NCI-H2081 (cell line): ENCODE measurements at places on chromosomes 13 and 19.

GRCh38 chr19:40035996-40036395, 20.0 kb downstream of the ZNF780B start:
- DNase-seq: no peak

GRCh38 chr13:31274390-31274789, 74.6 kb downstream of the B3GLCT start:
- DNase-seq: no peak

DNA sequence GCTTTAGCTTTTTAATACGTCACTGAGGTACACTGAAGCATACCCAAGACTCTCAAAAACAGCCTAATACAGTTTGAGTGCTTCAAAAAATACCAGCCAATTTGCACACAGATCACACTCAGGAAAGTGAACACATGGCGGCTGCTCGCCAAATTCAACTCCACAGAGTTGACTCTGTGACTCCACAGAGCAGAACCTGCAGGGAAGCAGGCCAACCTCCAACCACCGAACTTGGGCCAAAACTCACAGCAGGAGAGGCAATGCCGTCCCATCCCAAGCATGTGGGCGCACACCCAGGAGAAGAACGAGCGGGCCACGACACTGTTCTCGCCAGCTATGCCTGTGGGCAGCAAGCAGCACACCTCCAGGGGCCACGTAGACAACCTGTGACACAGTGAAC, 21.1 kb downstream of the ELL start:
- DNase-seq: no peak

DNA sequence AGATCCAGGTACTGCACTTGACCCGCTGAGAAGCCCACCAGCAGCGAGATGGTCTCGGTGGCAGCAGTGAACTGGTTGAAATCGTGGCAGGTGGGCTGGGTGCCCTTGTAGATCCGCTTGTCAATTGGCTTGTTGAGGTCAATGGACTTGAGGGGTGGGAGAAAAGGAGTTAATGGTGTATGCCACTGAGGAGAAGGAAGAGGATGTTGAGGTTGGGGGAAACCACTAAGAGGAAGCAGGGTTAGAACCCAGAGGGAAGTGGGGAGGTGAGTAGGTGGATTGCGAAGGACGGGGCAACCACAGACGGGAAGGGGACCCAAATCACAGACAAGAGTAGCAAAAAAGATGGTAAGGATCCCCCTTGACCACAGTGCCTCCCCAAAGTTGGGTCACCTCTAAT, 1.7 kb downstream of the DMWD start:
- no peak for DNase-seq

DNA sequence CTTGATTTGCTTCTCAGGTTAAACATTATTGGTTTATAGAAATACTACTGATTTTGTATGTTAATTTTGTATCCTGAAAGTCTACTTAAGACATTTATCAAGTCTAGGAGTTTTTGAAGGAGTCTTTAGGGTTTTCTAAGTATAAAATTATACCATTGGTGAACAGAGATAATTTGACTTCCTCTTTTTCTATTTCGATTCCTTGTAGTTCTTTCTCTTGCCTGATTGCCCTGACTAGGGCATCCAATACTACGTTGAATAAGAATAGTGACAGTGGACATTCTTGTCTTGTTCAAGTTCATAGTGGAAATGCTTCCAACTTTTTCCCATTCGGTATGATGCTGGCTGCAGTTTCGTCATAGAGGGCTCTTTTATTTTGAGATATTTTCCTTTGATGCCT, 807.5 kb upstream of the SLC10A2 start:
- no peak for DNase-seq

DNA sequence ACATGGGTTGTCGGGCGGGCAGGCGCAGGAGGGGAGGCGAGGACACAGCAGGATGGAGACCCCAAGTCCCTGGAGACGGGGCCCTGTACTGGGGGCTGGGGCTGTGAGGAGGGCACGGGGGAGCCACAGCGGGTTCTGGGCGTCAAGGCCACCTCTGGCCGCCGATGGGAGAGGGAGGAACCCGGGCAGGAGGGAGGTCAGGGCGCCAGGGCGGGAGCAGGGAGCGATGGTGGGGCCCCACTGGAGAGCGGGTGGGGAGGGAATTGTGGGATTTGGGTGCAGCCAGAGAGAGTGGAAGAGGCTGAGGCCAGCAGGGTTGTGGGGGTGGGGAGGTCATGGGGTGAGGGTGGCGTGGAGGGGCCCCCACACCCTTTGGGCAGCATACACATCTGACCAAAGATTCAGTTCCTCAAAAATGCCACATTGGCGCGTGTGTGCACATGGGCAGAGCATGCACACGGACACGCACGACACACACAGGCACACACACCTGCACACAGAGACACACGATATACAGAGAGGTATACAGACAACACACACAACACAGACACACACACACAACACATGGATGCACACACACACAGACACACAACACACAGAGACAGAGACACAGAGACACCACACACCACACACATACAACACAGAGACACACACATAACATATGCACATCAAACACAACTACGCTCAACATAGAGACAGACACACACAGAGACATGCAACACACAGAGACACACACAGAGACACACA, 54.9 kb downstream of the AP1M1 start:
- no peak for DNase-seq

GRCh38 chr19:19538785-19539166, 711 bp downstream of the CILP2 start:
- DNase-seq: no peak

DNA sequence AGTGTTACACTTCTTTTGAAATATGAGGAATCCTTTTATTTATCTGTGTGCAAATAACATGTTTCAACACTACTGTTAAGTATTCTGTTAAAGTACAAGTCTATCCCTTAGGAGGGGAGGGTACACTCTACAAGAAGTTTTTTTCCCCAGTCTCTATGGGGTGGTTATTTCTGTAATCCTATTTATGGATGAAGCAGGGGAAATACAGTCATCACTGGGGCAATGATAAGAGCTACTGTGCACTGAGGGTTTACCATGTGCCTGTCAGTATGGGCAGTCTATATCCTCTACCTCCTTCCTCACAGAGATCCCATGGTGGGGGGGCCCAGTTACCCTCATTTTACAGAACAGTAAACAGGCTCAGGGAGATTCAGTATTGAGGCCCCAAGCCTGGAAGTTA, 16.6 kb upstream of the TRIM13 start:
- no peak for DNase-seq

GRCh38 chr13:62887046-62887445, 1471.4 kb upstream of the PCDH20 start:
- no peak for DNase-seq

GRCh38 chr13:71979616-71980015, 112.6 kb upstream of the DACH1 start:
- DNase-seq: peak; percentile 14

- no peak for DNase-seq
Observed at GRCh38 chr19:37941782-37942515, 34.9 kb downstream of the SIPA1L3 start.

GRCh38 chr13:99071666-99072065, 93.8 kb upstream of the DOCK9 start:
- DNase-seq: no peak

GRCh38 chr13:75762076-75762937, 126.2 kb downstream of the LMO7 start:
- DNase-seq: no peak

- DNase-seq: peak; percentile 33
Observed at GRCh38 chr19:47310819-47311218, 1.2 kb downstream of the C5AR1 start.

GRCh38 chr19:11400798-11401197, 16.7 kb upstream of the EPOR start:
- no peak for DNase-seq

GRCh38 chr19:4896372-4896771, 6.3 kb downstream of the ARRDC5 start:
- DNase-seq: no peak

DNA sequence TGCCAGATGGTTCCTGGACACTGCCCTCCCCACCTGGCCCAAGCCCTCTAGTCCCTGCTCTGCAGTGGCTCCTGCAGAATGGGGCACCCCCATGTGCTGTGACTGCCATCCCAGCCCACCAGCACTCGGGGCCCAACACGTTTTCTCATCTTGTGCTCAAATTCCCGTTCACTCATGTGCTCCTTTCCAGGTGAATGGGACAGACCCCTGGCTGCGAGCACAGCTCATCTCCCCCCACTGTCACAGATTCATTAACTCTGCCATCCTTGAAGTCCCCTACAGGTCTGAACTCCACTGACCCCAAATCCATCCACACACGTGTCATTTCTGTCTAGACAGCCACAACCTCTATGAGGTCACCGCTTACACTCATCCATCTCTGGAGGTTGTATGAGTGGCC, 23.6 kb downstream of the TUBA3C start:
- DNase-seq: no peak

- no peak for DNase-seq
Observed at GRCh38 chr19:48742096-48742495, 1.7 kb upstream of the RASIP1 start.

- no peak for DNase-seq
Observed at GRCh38 chr19:10237702-10238101, 6.6 kb upstream of the S1PR2 start.

DNA sequence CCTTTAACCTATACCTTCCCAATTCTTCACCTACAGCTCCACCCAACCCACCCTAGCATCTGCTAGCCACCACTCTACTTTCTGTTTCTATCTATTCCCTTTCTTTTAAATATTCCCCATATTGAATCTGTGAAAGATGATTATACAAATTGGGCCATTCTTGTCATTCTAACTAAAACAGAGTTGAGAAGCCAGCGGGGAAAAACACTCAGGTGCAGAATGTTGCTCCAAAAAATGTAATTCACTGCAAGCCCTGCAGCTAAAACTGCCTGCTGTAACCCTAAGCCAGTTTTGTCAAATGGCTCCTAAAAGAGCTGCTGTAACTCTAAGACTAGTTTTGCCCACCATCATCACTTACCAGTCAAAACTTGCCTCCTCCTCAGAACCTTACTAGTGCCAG, 1468.6 kb upstream of the MIR17HG start:
- DNase-seq: no peak

DNA sequence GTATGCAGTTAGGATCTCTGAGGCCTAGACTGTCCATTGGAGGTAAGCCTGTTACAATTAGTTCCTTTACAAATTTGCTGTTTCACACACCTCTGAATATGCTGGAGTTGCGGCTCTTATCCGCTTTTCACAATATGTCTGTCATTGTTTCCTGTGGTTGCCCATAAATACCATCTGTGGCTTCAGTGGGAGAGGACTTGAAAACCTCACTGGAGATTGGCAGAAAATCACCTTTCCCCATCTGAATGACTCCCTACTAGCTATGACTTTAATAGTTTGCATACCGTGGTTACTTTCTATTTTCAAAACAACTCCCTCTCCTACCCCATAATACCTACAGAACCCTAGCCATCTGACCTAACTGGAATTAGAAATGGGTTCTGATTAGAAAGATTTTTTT, 454.3 kb downstream of the PCDH17 start:
- no peak for DNase-seq

GRCh38 chr13:44053208-44053607, 173.5 kb downstream of the LACC1 start:
- DNase-seq: no peak

GRCh38 chr19:28301463-28301862, 911.5 kb downstream of the UQCRFS1 start:
- no peak for DNase-seq

DNA sequence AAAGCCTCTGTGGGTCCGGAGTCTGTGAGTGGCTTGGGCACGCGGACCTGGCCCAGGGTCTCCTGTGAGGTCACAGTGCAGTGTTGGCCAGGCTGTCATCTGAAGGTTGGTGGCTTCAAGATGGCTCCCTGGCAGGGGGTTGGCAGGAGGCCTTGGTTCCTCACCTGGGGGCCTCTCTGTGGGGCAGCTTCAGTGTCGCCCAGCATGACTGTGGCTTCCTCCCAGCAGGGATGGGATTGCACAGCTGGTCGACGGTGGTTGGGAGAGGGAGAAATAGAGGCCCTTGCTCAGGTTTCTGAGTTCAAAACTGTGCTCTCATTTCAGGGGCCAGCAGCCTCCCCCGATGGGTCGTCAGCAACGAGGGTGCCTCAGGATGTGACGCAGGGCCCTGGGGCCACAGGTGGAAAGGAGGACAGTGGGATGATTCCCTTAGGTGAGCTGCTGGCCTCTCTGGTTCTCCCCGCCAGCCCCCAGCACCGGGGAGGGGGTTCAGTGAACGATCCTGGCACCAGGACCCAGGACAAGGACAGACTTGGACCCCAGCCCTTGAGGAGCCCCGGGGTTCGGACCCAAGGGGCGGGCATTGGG, 17.2 kb downstream of the ZNF444 start:
- DNase-seq: peak; percentile 20

DNA sequence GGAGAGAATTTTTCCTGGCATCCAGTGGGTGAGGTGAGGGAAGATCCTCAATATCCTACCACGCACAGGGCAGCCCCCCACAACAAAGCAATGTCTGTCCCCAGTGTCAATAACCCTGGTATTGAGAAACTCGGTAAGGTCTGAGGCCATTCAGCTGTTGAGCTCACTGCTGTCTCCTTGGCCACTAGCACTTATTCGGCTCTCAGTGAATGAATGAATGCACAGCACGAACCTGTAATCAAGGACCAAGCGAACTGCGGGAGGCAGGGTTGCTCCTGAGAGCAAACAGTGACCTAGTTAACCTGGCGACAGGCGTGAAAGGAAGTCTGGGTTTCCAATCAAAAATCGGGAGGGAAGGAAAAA, 640 bp downstream of the ZSCAN5A start:
- peak; percentile 75 for DNase-seq

GRCh38 chr13:101661839-101662238, 209.4 kb downstream of the ITGBL1 start:
- peak; percentile 3 for DNase-seq

DNA sequence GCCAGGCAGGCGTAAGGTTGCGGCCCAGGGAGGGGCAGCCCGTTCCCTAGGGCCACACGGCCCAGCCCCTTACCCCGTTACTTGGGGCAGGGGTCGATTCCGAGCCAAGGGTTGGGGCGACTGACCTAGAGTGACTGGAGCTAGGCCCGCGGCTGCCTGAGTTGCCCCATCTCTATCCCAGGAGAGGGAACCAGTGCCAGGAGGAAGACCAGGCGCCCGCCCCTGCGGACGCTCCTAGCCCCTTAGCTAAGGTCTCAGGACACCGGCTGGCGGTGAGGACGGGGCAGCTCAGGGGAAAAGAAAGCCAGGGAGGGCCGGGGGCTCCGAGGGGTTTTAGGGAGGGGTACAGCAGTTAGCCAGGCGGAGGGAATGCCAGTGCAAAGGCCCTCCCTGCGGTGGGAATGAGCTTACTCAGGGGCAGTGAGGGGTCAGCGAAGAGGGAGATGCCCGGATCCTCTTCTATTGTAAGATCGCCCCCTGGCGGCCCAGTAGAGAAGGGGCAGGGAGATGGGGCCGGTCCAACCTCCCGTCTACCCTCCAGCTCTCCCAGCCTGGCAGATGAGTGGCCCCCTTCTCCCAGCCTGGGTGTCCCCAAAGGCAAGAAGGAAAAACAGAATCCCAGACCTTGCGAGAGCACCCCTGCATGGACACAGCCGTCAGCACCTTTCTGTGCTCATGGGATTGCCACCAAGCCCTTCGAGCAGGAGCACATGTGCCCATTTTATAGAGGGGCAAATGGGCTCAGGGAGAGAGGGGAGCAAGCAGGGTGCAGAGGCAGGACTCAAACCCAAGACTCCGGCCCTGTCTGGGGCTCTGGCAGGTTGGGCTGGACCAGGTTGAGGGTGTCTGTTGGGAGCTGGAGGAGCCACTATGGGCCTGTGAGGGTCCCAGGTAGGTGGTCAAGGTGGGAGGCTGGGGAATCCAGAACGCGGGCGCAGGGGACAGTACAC, 16.3 kb downstream of the CILP2 start:
- DNase-seq: no peak

- DNase-seq: no peak
Observed at GRCh38 chr13:35163674-35164073, 221.6 kb downstream of the NBEA start.

GRCh38 chr19:49807904-49808675, 5.0 kb downstream of the FUZ start:
- DNase-seq: no peak
